T-helper 22 cell (primary cell): ENCODE measurements at places on chromosomes 6 and 20.

DNA sequence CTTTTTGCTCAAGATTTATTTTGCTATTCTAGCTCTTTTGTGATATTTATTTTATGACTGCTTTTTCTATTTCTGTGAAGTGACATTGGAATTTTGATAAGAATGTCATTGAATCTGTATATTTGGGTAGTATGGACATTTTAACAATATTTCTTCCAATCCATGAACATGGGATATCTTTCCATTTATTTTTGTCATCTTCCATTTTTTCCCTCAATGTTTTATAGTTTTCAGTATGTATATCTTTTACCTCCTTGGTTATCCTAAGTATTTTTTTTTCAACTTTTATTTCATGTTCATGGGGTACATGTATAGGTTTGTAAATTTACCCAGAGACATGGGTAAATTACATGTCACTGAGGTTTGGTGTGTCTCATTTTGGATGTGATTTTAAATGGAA lies 74.1 kb upstream of the PREP start:
- no peak for DNase-seq

- no peak for DNase-seq
Measured at GRCh38 chr6:85421181-85421580, 28.7 kb upstream of the NT5E start.

GRCh38 chr6:15622045-15622740 lies 40.6 kb downstream of the DTNBP1 start:
- no peak for DNase-seq

- no peak for DNase-seq
Measured at GRCh38 chr20:21508230-21509078, 5.4 kb downstream of the NKX2-2 start.

- DNase-seq, result no peak
Measured at GRCh38 chr20:17895641-17896171, 72.9 kb downstream of the SNX5 start.

GRCh38 chr6:128112494-128112893 lies 211.6 kb upstream of the THEMIS start:
- DNase-seq, result no peak

DNA sequence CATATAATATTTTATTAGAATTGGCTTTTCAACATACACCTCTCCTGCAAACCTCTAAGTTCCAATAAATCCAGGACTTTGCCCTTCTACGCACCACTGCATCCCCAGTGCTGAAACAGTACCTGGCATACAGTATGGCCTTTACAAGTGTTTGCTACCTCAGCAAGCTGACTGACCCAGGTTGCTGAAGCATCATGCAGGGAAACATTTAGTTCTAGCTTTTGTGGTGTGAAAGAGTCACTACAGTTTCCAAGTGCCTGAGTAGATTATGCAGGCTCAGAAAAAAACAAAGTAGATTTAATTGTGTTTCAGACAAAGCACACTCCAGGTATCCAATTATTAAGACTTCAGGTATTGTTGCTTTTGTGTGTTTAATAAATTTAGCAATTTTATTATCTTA lies 614.2 kb upstream of the NRSN1 start:
- no peak for DNase-seq

DNA sequence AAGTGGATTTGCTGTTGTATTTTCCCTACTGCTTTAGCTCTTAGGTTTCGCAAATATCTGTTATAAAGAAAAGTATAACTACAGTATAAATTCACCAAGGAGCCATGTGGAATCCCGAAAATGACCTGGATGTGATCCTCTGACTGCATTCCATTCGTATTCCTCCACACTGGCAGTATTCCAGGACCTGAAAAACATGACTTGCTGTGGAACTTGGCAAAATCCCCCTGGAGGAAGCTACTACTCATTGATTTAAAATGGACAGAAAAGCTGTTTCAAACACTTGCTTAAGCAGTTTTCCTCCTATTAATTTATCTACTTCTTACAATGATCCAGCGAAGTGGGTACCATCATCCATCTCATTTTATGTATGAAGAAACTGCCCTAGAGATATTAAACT lies 13.3 kb upstream of the ENPP5 start:
- no peak for DNase-seq

DNA sequence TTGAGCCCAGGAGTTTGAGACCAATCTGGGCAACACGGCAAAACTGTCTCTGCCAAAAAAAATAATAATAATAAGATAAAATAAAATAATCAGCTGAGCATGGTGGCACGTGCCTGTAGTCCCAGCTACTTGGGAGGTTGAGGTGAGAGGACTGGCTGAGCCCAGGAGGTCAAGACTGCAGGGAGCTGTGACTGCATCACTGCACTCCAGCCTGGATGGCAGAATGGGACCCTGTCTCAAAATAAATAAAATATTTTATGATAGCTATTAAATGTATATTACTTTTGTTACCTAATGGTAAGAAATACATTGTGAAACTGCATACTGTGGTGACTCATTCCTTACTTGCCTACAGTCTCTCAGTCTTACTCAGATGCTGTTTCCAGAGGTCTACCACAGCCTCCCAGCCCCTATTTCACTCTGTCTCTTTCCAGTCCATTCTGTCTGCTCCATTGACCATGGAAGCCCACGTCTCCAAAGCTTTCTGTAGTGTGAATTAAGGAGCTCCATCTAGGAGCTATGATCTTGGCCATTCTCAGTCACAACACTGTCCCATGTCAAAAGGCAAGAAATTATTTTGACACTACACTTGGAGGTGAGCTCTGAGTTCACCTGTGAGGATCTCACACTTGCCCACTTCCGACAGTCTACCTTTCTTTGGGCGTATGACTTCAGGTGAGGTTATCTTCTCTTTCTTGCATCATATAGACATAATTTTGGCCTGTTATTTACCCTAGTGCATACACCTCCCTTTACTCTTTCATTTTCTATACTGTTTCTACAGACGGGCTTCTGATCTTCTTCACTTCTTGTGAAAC lies 22.4 kb upstream of the SNX9 start:
- DNase-seq, result no peak

DNA sequence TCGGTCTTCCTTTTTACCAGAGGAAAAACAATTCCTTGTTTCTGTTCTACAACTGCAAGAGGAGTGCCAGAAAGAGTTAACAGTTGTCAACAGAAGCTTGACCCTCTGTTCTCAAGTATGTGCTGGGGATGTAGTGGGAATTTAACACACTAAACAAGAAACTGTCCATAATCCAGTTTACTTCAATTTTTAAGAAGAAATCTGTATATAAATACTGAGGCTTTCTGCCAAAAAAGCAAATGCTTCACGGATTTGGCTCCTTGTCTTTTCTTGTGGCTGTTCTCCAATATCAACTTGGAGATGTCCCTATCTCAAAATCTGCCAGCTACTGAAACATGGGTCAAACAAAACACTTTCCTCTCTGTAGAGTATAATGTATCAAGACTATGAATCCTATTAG lies 26.8 kb downstream of the REV3L start:
- no peak for DNase-seq

DNA sequence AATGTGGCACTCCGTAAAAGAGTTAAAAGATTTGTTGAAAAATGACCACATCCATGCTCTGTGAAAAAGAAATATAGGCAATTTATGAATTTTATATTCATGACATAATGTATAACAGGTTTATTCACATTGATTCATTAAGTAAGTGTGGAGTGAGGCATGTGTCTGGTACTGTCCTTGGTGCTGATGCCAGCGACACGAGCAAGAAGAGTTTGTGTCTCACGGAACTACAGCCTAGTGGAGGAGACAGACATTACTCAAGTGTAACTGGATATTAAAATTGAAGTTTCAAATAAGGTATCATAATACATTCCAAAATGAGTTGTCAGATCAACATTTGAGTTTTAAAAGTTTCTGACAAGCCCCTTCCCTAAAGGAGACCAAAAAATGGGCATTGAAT lies 158.2 kb upstream of the PRND start:
- no peak for DNase-seq

DNA sequence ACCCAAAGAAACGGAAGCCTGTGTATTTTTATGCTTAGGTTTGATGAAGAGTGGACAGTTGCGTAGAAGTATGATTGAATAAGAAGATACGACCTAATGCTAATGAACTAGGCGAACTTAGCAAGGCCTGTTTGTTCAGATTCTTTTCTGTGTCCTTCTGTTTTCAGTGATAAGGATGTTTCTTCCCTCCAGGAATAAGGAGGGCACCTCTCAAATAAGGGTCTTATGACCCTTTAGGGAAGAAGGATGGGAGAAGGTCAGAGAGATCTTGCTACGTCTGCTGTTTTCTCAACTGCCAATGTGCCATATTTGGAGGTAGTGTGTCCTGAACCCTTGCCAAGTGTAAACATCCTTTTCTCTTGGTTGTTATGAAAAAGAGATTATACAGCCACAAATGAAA lies 524.8 kb downstream of the UTRN start:
- DNase-seq, result no peak

DNA sequence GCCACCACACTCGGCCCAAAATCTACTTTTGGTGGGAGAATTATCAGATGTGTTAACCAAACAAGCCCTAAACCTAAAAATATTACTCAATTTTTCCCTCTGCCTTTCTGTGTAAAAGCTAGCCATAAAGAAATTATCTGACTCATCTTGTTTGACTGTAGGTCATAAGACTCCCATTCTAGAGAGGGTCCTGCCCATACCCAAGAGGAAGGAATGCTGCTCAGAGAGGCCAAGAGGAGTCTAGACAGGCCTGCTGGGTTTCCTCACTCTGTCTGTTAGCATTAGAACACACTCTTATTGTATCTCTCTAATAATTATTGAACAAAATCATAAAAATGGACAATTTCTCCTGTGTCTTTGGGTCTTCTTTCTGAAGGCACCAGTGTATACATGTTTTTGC lies 26.1 kb downstream of the C6orf141 start:
- no peak for DNase-seq

- no peak for DNase-seq
Measured at GRCh38 chr20:43529457-43530153, 22.1 kb downstream of the L3MBTL1 start.

DNA sequence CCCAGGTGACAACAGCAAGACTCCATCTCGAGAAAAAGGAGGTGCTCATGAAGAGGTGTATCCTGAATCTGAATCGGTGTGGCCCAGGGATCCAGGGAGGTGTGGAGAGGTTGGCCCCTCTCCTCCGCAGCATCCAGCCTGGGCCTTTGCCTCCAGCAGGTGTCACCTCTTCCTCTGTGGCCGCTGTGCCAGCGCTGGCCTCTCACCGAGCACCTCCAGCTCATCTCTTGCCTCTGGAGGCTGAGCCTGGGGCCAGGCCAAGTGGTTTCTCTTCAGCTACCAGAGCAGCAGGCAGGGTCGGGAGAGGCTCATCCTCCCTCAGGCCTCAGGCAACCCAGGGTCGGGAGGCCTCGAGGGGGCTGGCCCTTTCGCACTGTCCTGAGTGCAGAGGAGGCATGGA lies 1.2 kb upstream of the COL20A1 start:
- DNase-seq, result no peak

DNA sequence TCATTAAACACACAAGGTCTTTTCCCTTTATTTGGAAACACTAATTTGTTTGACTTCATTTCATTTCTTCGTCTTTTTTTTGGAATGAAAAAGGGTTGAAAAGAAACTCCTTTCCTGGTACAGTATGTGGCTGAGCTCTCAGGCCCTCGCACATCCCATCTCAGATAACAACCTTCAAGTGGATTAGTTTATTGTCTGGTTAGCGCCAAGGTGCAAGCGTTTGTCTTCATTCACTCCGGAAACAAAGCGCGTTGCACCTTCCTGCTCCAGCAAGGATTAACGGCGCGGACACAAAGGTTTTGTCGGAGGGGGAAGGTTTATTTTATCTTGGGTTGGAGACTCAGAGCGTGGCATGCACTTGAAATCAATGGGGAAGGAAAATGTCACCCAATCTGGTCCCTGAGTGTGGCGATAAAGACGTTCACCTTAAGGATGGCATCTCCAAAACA lies 5.3 kb upstream of the NKX2-2 start:
- no peak for DNase-seq

DNA sequence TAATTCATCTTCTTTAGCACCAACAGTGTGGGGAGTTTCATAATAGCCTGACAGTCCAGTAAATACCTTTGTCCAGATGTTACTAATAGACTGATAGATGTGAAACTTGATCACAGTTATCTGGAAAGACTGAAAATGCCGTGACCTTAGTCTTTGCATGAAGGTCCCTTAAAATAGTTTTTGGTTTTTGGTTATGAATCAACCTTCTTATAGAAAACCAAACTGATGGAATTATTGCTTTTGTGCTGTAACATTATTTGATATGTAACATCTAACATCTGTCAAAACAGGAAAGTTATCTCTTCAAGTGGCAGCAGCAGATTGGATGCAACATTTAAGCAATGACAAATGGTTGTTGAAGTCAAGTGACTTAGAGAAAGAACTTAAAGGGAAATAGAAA lies 190.4 kb downstream of the DOK5 start:
- no peak for DNase-seq

- no peak for DNase-seq
Measured at GRCh38 chr6:3282476-3283236, 23.9 kb downstream of the PSMG4 start.

DNA sequence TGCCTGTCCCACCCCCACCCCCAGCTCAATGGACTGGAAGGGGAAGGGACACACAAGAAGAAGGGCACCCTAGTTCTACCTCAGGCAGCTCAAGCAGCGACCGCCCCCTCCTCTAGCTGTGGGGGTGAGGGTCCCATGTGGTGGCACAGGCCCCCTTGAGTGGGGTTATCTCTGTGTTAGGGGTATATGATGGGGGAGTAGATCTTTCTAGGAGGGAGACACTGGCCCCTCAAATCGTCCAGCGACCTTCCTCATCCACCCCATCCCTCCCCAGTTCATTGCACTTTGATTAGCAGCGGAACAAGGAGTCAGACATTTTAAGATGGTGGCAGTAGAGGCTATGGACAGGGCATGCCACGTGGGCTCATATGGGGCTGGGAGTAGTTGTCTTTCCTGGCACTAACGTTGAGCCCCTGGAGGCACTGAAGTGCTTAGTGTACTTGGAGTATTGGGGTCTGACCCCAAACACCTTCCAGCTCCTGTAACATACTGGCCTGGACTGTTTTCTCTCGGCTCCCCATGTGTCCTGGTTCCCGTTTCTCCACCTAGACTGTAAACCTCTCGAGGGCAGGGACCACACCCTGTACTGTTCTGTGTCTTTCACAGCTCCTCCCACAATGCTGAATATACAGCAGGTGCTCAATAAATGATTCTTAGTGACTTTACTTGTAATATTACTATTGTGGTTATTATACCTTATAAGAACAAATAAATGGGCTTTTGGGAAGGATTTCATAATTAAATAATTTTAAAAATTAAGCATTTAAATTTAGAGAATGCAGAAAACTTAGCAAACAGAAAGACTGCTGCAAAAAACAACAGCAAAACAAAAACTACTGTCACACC lies 8.4 kb downstream of the CDKN1A start:
- DNase-seq, result no peak

GRCh38 chr6:153735761-153736160 lies 303.3 kb upstream of the OPRM1 start:
- no peak for DNase-seq

GRCh38 chr6:33613795-33614168 lies 7.3 kb upstream of the ITPR3 start:
- no peak for DNase-seq

DNA sequence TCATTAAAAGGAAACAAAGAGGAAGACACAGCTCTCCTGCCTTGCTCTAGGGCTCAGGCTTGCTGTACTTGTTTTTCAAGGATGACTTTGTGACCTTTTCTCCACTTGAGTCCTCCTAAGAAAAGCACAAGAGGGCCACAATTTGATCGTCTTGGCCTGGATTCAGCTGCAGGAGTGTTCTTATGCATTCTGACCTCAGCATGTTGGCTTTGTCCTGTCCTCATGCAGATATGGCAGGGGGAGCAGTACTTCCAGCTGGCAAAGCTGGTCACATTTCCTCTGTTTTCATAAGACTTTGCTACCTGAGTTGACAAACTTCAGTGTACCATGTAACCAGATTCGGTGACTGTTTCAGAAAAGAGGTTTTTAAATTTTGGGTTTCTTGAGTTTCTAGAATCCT lies 30.8 kb downstream of the KDM1B start:
- DNase-seq, result no peak

GRCh38 chr6:10518557-10519407 lies 2.4 kb upstream of the GCNT2 start:
- no peak for DNase-seq
